ENCODE measurements at places on chromosomes 13 and 19. TPM values are rescaled to one million over a fixed set of nuclear protein-coding genes. Genes with fewer than 3 reads are reported as not detected.

DNA sequence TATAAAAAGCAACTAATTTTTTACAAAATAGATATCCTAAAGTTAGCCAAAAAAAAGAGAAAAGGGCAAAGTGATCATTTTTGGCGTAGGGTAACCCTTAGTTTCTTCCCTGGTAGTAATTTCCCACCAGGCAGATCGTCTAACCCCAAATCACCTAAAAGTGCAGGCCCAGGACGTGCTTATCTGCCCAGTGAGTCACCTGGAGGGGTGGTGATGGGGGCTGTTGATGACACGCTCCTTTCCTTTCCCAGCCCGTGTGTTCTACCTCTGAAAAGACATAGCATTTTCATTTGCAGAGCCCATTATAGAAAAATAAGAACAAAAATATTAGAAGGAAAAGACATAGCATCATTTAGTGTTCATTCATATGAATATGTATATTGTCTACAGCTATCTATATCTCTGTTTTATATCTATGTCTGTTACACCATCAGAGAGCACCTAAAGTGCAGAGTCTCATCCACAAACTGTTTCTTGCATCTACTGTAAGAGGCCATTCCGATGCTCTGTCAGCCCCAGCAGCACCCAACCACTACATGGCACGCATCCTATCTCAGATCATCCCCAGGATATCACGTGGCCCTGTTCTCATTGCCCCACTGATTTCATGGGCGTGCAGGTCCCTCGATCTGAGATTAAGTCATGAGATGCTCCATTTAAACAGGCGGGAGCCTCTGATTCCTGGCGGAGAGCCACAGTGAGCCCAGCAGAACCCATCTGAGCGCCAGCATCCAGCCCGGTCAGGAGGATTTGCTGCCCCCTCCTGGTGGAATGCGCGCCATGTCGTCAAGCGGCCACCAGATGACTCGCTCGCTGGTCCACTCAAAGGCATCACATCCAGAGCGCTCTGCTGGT, 8.5 kb upstream of the LILRB3 start:
- DNase-seq: peak; percentile 73

- no peak for DNase-seq
These were observed 5.4 kb upstream of the VSIG10L start for GRCh38 chr19:51347209-51347928.

DNA sequence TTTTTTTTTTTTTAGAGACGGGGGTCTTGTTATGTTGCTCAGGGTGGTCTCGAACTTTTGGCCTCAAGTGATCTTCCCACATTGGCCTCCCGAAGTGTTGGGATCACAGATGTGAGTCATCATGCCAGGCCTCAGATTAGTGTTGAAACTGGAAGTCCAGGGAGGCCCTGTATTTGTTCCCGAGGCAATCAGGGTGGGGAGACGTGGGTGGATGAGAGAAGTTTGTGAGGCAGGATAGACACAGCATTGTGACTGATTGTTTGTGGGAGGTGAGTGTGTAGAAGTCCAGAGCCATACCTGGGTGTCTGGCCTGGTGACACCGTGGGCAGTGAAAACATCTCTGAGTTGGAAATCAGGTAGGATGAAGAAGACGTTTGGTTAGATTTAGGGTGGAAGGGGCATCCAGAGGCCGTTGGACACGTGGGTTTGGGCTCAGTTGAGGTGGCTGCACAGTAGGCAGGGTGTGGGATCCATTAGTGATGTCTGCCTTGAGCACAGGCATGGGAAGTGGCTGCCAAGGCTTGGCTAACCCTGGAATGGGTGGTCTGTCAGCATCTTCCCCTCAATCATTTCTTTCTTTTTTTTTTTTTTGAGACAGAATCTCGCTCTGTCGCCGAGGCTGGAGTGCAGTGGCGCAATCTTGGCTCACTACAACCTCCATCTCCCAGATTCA, 12.4 kb downstream of the RTN2 start:
- no peak for DNase-seq

DNA sequence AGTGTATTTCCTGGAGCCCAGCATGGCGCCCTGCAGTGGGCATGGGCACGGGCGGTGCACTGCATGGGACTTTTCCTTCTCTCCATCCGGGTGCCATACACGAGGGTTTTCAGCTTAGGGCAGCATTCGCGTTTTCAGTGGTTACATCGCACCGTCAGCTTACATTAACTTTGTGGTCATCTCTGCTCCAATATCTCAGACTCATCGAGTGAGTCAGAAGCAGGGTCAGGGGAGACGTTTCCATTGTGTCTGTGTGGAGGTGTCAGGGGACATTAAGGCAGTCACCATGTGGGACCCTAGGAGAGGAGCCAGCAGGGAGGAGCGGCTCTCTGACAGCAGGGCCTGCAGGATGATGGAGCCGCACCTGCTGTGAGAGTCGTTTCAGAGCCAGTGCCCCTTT, 541.0 kb downstream of the FGF9 start:
- DNase-seq: no peak

DNA sequence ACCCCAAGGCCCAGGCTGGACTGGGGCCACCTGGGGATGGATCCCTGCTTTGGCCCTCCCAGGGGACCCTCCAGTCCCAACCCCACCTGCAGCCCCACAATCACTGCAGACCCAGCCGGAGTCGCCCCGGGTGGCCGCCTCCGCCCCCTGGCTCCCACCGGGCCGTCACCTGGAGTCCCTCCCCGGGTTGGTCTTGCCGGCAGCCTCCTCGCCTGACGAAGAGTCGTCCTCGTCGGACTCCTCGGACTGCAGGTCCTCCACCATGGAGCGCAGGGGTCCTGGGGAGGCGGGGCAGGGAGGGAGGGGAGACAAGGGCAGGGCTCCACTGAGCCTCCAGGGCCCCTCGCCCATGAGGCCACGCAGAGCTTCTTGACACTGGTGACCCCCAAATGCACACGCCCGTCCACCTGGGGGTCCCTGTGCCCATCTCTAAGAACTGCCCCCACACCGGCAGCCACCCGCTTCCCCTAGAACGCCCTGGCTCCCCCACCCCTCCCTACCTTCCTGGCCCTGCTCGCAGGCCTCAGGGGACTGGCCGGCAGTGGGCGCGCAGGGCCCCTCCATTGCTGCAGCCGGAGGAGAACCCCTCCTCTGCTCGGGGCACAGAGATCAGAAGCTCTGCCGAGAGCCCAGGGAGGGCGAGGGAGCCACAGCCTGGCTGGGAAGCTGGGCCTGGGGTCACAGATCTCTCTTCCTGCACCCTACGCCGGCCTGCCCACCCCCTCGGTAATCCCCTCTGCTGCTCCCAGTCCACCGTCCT, 63.4 kb downstream of the MLLT1 start:
- no peak for DNase-seq

DNA sequence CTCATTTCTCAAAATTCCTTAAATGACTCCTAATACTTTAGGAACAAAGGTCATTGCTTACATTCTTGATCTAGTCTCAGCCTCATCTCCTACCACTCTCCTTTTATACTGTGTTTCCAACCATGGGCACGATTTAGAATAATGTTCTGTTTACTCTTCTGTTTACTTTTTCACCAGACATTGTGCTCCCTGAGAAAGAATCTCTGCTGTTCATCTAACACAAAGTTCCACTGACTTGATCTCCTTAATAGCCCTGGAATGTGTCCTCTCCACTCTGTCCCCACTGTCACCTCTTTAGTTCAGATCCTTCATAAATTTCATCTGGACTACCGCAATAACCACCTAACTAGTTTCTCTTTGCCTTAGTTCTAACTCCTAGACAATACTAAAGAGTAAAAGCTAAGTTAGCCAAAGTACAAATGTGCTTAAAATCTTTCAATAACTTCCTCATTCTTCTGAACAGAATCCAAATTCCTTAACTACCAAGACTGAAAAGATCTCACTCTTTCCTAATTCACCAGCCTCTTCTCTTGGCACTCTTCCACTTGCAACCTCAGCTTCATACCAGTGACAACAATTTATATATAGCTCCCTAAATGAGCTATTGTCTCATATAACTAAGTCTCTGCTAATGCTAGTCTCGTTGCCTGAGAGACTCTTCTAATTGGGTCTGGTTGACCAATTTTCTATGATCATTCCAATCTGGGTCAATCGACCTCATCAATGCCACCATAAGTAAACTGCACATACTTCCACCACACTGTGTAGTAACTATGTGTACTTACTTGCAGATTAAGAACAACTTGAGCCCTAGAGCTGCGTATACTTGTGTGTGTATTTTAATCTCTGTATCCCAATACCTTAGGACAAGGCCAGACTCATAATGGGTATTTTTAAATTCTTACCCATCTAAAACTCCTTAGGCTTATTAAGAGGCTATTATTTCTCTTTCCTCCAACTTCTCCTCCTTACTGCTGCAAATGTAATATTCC, 179.9 kb downstream of the VWA8 start:
- DNase-seq: peak; percentile 80

DNA sequence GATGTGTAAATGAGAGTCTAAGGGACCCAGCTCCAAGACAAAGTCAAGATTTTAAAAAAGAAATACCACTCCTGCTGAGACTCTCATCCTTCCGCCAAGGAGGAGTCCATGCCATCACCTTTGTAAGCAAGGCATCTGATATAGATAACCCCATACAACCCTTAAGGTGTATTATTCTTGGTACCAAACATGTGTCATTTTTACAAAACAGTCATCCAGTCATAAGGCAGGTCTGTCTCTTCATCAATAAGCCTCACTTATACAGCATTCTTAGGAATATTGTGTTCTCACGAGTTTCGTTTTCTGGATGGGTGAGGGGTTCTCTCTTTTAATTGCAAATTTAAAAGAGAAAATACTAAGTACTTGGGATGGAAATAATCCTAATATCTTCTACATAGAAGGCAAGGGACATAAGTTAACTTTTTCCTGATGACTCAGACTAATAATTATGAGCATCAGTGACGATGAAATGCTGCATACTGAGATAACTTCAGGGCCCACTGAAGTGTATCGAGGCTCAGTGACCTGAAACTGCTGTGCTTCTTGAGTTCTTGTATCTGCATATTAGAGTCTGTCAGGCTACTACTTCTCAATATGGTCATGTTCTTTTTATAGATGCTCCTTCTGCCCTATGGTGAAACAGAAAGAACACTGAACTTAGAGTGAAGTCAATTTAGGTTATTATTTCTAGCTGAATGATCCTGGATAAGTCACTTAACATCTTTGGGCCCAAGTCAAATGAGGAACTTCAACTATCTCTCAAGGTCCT, 166.6 kb downstream of the KLF12 start:
- DNase-seq: no peak

GRCh38 chr13:36163809-36164308, 32.7 kb upstream of the DCLK1 start:
- peak; percentile 87 for DNase-seq

DNA sequence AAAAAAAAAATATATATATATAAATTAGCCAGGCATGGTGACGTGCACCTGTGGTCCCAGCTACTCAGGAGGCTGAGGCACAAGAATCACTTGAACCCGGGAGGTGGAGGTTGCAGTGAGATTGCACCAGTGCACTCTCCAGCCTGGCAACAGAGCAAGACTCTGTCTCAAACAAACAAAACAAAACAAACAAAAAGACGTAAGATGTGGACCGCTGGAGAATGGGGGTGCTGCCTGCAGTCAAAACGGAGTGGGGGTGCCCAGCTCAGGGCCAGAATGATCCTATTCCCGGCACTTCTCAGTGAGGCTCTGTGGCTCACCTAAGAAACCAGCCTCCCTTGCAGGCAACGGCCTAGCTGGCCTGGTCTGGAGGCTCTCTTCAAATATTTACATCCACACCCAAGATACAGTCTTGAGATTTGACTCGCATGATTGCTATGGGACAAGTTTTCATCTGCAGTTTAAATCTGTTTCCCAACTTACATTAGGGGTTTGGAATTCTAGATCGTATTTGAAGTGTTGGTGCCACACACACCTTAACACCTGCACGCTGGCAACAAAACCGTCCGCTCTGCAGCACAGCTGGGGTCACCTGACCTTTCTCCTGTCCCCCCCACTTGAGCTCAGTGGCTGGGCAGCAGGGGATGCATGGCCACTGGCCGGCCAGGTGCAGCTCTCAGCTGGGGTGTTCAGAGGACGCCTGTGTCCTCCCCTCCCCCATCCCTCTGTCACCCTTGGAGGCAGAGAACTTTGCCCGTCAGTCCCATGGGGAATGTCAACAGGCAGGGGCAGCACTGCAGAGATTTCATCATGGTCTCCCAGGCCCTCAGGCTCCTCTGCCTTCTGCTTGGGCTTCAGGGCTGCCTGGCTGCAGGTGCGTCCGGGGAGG, at the start of gene F7:
Gene F7, plus strand, starts transcription at position 760 of the 889 bp plus-strand sequence. Its CDS starts 51 bp downstream, at position 811.
- peak; percentile 45 for DNase-seq

- DNase-seq: no peak
These were observed 9.7 kb upstream of the RASA3 start for GRCh38 chr13:114142137-114142550.

- no peak for DNase-seq
These were observed 97.6 kb downstream of the ZIC5 start for GRCh38 chr13:99873832-99874430.

- DNase-seq: peak; percentile 40
These were observed 125.0 kb downstream of the STK24 start for GRCh38 chr13:98451676-98452470.

GRCh38 chr13:43232873-43233265, 209.5 kb downstream of the DNAJC15 start:
- peak; percentile 77 for DNase-seq

GRCh38 chr19:58498316-58499020, 13.3 kb downstream of the SLC27A5 start:
- DNase-seq: no peak

DNA sequence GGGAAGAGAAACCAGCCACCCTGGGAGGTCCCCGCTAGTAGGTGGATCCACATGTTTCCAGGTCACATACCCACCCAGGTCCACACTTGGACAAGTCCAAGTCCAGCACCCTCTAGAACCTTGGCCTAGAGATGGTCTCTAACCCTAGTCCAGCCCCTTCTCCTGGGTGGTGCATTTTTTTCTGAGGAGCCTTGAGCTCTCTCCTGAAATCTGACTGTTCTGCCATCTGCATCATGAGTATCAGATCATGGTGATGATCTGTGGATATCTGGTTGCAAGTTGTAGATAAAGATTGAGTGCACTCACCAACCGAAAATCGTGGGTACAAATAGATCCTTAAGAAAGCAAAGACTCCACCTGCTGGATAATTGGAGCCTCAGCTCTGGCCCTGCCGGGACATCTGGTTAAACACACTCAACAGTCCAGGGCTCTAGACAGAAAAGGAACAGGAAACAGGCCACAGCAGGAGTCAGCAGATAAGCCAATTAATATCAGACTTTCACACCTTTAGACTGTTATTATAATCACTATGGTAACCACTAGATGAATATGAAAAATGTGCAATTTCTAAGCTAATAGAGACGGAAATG, 41.1 kb downstream of the GPR12 start:
- DNase-seq: peak; percentile 4

GRCh38 chr13:21800837-21801616, 130.2 kb downstream of the FGF9 start:
- DNase-seq: peak; percentile 24

Gene SRRM5
- not detected for total RNA-seq

Gene S1PR4
- not detected for total RNA-seq

Gene CEACAM16
- total RNA-seq: not detected

Gene ZNF221
- 10.6 TPM for total RNA-seq

Gene FXYD3
- not detected for total RNA-seq

Gene METTL21C
- not detected for total RNA-seq

Gene DOCK6
- 4.4 TPM for total RNA-seq

Gene SBSN
- 0.56 TPM for total RNA-seq

Gene BRME1
- 0.28 TPM for total RNA-seq

Gene MADCAM1
- total RNA-seq: not detected

Gene IGFL2
- total RNA-seq: not detected

Gene ARHGAP33
- total RNA-seq: 0.72 TPM

Gene ZNF763
- total RNA-seq: 0.90 TPM

Gene FUZ
- total RNA-seq: 14.3 TPM

Gene LAIR1
- not detected for total RNA-seq

Gene IGSF23
- not detected for total RNA-seq
